Astrocyte (in vitro differentiated cells and primary cell): ENCODE measurements at places on chromosomes 7 and 10. TPM values are rescaled to one million over a fixed set of nuclear protein-coding genes. Genes with fewer than 3 reads are reported as not detected.

The CDHR3 gene
- total RNA-seq, result 1.8 and 3.1 TPM in 2 replicates

The AMPH gene
- 2.9 and 3.3 TPM in 2 replicates for total RNA-seq

The ANXA8L1 gene
- total RNA-seq, result 0.59 and 1.5 TPM in 2 replicates

The VSTM4 gene
- total RNA-seq, result 1.1 and 1.8 TPM in 2 replicates

The VWA2 gene
- total RNA-seq, result 0.25 TPM in 1 of 2 replicates, not detected in the other

The CALML5 gene
- not detected in 2 replicates for total RNA-seq

The PITX3 gene
- 1.6 and 1.7 TPM in 2 replicates for total RNA-seq

The MSMB gene
- total RNA-seq, result not detected in 2 replicates

The PRPS1L1 gene
- not detected in 2 replicates for total RNA-seq

The TMEM236 gene
- total RNA-seq, result 0.14 and 0.43 TPM in 2 replicates

The PTF1A gene
- total RNA-seq, result not detected in 2 replicates

The SMO gene
- 20.0 and 22.6 TPM in 2 replicates for total RNA-seq

The KBTBD2 gene
- total RNA-seq, result 26.2 and 26.9 TPM in 2 replicates

The NPFFR1 gene
- total RNA-seq, result not detected in 2 replicates

The PIK3AP1 gene
- total RNA-seq, result 6.7 and 9.3 TPM in 2 replicates

The DYDC2 gene
- not detected in 2 replicates for total RNA-seq

The VWC2 gene
- total RNA-seq, result 0.02 TPM in 1 of 2 replicates, not detected in the other

The ING3 gene
- 6.5 and 8.6 TPM in 2 replicates for total RNA-seq

The RSBN1L gene
- 11.4 and 12.6 TPM in 2 replicates for total RNA-seq

The C10orf90 gene
- total RNA-seq, result not detected in 2 replicates

The FEZF1 gene
- 0.29 and 0.61 TPM in 2 replicates for total RNA-seq

The FAM131B gene
- total RNA-seq, result 7.6 and 8.0 TPM in 2 replicates

The FGF8 gene
- total RNA-seq, result 0.61 TPM in 1 of 2 replicates, not detected in the other
